ENCODE measurements at places on chromosomes 4 and X.

DNA sequence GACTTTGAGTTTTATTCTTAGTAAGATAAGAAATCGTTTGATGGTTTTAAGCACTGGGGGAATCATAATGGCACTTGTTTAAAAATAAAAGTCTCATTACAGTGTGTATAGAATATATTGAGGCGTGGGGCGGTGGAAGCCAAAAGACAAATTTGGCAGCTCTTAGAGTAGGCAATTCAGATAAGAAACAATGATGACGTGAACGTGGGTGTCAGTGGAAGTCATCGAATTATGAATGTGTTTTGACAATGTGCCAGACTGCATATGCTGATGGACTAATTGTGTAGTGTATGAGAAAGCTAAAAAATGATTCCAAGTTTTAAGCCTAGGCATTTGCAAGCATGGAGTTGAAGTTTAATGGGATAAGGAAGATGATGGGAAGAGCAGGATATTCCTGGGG is 35.8 kb downstream of the SPANXD start:
- DNase-seq = no peak

GRCh38 chr4:139617702-139618490 is 47.7 kb upstream of the MGST2 start:
- DNase-seq = no peak

GRCh38 chrX:19604375-19604774 is 89.1 kb upstream of the MAP3K15 start:
- no peak for DNase-seq

- no peak for DNase-seq
These were observed 104.4 kb upstream of the MAP9 start for GRCh38 chr4:155481150-155481549.

DNA sequence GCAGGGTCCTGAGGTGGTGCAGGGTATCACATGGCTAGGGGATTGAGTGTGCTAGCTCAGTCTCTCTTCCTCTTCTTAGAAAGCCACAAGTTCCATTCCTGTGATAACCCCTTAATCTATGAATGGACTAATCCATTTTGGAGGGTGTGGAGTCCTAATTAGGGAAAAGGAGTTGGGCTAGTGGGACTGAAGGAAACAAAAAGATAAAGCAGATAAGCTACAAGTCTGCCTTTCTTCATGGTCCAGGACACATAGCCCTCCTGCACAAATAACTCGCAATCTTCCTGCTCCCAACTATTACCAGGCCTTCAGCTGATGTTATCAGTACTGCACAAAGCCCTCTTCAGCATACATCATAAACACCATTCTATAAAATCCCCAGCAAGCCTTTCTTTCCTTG is 44.2 kb downstream of the ZNF81 start:
- DNase-seq = no peak

DNA sequence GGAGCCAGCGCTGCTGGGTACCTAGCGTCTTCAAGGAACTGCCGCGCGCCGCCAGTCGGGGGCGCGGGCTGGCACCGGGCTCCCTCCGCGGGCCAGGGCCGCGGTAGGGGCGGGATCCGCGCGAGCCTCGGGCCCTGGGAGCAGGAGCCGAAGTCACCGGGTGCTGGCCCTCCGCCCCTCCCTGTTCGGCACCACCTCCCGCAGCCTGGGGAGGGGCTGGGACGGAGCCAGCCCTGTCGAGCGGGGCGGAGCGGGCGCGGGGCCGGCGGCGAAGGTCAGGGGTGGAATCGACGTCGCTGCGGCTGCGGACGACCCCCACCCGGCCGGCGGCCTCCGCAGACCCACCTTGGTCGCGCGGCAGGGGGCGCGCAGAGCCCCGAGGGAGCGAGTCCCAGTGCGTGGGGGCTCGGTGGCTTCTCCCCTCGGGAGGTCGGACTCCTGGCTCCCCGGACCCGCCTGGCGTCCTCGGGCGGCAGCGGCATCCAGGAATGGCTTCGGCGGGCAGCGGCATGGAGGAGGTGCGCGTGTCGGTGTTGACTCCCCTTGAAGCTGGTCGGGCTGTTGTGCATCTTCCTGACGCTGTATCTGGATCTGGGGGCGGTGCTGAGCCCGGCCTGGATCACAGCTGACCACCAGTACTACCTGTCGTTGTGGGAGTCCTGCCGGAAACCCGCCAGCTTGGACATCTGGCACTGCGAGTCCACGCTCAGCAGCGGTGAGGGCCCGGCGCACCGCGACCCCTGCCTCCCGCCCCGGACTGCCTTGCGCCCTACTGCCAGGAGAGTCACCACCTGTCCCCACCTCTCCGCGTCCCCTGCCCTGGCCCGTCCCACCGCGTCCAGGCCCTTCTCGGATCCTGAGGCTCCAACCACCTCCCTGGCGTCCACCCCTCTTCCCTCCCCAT is 50.5 kb upstream of the FAM47C start:
- DNase-seq = no peak

DNA sequence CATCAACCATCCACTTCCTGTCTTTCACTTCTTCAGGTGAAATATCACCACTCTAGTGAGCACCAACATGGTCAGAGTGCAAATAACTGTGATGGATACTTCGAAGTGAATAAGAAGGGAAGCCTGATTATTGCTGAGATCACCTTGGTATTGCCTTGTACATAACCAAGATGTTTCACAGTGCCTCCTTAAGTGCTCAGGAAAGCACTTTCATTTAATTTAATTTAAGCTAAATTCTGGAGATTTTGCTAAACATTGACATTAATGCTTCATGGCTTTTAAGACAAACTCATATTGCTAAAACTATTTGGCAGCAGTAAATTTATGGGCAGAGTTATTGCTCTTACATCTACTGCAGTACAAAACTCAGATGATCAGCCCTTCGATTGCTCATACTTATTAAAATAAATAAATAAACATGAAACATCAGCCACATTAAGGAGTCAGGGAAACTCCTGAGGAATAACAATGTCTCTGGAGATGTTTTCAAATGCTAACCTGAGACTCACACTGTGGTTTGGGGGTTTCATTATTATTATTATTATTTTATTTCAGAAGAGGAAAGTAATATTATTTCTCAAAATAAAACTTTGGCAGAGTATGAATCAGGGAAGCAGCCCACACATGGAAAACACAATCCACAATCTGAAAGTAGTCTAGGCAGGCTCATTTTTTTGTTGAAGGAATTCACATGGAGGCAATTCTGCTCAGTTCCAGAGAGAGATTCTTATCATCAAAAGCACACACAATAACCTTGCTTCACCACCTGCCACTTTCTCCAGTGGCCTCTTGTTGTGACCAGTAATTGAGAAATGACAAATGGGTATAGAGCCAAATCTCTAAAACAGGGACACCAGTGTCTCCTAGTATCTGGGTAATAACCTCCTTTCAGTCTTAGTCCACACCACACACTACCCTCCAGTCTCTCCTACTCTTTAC is 344.2 kb downstream of the MAPK10 start:
- no peak for DNase-seq

DNA sequence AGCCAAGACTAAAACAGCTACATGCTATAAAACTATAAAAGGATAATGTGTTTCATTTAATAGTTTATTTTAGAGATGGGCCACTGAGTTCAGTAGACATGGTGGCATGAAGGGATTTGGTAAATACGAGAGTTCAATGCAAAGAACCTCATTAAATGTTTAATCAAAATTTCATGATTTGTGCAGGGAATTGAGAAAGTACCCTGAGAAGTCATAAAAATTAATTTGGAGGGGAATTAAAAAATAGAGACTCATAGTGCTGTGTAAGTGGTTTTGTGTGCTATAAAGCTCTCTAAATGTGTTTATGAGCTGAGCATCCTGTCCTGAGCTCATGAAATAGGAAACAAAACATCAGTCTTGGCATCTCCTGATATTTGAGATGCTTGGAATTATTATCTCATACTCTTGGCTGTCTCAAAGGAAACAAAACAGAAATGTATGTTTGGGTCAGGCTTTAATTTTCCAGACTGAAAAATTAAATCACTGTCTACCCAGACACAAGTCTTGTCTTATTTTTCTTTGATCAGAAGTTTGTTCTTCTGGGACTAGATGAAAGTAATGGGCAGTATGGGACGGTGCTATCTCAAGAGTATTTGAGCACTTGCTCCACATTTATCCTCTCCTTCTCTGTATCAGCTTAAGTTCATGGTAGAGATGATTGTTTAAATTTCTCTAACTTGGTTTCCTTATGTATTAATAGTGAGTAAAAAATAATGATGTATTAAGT is 38.0 kb upstream of the EMCN start:
- DNase-seq = no peak

- no peak for DNase-seq
These were observed 8.3 kb upstream of the AFAP1 start for GRCh38 chr4:7947927-7948326.

DNA sequence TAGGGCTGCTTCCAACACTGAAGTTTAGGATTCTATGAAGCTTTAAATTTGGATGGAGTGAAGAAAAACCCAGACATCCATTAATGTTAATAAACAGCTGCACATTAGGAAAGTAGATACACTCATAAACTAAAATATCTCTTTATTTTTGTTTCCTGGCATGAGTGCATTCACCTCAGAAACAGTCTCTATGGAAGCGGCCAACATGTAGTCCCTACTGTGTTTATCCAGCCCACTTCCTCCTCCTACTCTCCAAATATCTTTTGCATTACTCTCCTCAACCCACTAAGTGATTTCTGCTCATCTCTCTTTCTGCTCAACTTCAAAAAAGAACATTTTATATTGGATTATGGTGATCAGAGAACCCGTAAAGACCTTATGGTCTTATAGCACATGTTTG is 180.3 kb upstream of the MXRA5 start:
- no peak for DNase-seq

GRCh38 chr4:182486881-182487280 is 243.7 kb downstream of the TENM3 start:
- no peak for DNase-seq

DNA sequence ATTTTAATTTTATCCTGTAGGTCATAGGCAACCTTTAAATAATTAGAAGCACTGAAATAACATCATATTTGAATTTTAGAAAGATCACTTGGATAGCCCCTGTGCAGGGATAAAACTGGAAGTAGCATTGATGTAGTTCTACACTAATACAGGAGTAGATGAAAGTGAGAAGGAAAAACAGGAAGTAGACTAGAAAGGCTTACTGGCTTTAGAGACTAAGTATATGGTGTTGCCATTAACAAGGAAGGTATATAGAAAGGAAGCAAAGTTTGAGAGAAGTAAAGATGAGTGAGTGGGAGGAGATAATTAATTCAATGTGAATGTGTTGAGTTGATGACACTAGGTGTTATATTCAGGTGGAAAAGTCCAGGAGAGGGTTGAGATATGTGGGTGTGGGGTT is 73.1 kb upstream of the EPGN start:
- no peak for DNase-seq

GRCh38 chr4:144355811-144356757 is 215.6 kb upstream of the GYPA start:
- peak; percentile 4 for DNase-seq

DNA sequence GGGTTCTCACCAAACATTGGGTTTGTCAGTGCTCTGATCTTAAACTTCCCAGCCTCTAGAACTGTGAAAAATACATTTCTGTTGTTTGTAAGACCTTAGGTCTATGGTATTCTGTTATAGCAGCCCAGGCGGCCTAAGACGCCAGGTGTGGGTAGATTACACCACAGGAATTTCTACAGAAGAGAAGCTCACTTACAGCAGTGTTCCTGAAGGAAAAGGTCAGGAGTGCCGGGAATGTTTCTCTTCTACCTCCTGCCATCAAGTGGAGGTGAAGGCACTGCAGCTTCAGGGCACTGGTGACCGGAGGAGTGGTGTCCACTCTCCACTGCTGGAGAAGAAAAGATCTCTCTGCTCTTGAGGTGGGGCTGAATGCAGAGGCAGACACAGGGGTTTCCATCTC is 45.7 kb downstream of the FHDC1 start:
- DNase-seq = no peak

GRCh38 chrX:121782976-121783375 is 735.6 kb downstream of the GLUD2 start:
- no peak for DNase-seq

DNA sequence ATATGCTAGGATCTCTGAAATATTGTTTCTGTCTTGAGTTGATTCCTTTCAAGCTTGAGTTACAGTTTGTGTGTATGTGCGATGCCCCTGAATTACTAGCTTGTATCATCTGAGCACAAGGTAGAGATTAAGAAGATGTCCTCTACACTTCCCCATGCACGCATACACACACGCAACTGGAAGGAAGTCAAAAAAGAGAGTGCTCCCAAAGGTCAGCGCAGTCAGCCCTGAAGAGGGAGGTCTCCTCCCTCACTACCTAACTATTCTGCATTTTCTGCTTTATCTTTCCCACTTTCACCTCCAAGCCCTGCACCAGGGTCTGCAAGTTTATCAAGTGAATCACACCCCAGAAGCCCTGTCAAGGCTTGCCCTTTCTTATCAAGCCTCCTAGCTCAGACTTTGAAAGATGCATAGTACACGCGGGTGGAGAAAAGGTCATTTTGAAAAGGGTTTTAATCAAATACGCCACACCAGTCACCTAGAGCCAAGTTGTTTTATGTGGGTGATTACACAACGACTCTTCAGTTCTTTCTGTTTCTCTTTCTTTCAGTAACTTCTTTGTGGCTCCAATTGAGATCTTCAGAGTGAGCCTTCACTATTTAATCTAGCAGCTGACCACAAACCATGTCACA is 127.7 kb downstream of the ASB9 start:
- DNase-seq = no peak

GRCh38 chrX:65136424-65136823 is 160.2 kb upstream of the ZC4H2 start:
- no peak for DNase-seq
